ENCODE measurements at places on chromosomes 4 and X. TPM values are rescaled to one million over a fixed set of nuclear protein-coding genes. Genes with fewer than 3 reads are reported as not detected.

The SRPK3 gene
- not detected for polyA plus RNA-seq

The PPARGC1A gene
- polyA plus RNA-seq = not detected

The PLP1 gene
- polyA plus RNA-seq = not detected

The F8A1 gene
- polyA plus RNA-seq = 20.3 TPM

The HTR2C gene
- polyA plus RNA-seq = not detected

The OGT gene
- 39.0 TPM for polyA plus RNA-seq

All from CD4-positive, alpha-beta memory T cell (primary cell).